Nephron progenitor cell (in vitro differentiated cells): ENCODE measurements at places on chromosomes 1 and 21.

DNA sequence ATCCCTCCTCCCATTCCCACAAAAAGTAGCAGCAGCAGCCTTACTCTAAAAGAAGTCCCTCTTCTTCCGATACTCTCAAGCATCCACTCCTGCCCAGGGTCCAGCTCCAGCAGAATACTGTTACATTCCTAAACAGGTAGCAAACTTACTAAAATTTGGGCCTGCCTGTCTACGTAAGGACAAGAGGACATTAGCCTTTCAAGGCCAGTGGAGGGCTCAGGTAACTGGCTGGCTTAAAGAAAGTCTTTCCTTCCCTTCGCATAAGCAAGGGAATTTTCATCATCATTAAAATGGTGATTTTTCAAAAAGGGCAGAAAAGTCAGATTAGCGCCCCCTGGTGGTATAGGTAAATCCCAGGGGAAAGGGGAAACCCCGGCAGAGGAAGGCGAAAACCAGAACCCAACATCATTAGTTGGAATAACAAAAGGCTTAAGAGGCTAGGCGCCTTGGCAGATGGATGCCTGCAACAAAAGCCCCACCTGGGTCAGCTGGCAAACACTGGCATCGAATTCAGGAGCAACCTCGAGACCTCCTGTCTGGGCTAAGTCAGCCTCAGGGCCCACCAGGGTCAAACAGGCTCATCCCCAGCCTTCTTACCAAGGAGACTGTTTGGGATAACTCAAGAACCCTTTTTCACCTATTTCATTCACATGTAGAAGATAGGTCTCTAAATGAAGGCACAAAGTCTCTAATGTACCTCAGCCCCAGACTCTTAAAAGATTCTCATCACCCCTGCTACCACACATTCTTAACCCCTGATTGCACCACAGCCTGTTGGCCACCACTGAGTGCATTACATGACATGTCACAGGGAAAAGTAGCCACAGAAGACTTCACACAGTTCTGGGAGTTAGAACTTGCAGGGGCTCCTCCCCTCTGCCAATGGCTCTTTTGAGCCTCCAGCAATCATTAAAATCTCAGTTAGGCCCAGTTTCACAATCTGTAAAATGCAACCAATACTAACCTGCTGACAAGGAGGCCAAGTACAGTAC lies 36.7 kb downstream of the ERI3 start:
- DNase-seq = peak; percentile 69

DNA sequence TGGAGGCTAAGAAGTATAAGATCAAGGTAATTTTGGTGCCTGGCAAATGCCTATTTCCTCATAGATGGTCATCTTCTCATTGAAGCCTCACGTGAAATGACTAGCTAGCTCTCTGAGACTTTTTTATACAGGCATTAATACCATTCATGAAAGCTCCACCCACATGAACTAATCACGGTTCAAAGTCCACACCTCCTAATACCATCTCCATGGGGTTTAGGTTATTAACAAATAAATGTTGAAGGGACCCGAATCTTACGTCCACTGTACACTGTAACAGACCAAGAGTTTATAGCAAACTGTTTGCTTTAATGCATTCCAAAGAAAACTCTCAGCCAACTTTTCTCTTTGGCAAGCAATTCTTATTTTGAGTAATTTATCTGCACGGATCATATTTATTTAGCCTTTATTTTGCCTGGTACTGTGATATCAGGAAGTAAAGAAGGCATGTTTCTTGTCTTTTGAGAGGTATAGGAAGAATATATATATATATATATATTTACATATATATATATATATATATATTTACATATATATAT lies 296.1 kb upstream of the LRRC7 start:
- no peak for DNase-seq

DNA sequence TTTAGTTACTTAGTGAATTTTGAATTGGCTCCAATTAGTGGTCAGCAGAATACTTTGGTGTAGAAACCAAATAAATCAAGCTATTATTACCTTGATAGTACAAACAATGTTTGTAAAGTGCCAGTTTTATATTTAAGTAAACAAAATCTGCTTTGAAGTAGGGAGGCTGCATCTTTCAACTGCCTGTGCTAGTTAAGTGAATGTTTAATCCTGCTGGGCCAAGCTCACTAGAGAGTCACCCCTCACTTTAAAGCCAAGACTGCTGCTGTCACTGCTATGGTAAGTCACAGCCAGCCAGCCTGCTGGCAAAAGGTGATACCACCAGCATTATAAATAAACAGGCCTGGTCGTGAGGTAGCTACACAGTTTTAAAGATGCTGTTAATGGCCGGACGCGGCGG lies 10.3 kb upstream of the CFAP126 start:
- DNase-seq = no peak

DNA sequence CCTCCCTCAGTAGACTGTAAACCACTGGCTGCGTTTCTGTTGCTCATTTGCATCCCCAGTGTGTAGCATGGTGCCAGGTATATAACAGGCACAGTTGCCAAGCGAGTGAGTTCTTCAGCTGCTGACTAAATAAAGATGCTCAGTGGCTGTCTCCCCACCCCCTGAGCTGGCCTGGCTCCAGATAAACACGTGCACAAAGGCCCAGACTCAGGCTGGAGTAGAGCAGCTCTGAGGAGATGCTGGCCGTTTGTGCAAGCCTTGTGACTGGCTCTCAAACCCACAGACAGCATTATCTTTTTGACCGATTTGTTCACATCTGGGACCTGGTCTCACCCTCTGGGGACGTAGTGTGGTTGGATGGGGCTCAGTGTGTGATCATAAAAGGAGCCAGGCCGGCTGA lies 7.1 kb downstream of the CHRNB2 start:
- DNase-seq = no peak

GRCh38 chr1:178060789-178061556 lies 32.9 kb upstream of the RASAL2 start:
- no peak for DNase-seq

GRCh38 chr1:9356021-9356420 lies 63.3 kb downstream of the SPSB1 start:
- DNase-seq = no peak

GRCh38 chr1:10075732-10076131 lies 43.0 kb downstream of the UBE4B start:
- DNase-seq = no peak

GRCh38 chr1:109890115-109890953 lies 20.3 kb upstream of the CSF1 start:
- no peak for DNase-seq

DNA sequence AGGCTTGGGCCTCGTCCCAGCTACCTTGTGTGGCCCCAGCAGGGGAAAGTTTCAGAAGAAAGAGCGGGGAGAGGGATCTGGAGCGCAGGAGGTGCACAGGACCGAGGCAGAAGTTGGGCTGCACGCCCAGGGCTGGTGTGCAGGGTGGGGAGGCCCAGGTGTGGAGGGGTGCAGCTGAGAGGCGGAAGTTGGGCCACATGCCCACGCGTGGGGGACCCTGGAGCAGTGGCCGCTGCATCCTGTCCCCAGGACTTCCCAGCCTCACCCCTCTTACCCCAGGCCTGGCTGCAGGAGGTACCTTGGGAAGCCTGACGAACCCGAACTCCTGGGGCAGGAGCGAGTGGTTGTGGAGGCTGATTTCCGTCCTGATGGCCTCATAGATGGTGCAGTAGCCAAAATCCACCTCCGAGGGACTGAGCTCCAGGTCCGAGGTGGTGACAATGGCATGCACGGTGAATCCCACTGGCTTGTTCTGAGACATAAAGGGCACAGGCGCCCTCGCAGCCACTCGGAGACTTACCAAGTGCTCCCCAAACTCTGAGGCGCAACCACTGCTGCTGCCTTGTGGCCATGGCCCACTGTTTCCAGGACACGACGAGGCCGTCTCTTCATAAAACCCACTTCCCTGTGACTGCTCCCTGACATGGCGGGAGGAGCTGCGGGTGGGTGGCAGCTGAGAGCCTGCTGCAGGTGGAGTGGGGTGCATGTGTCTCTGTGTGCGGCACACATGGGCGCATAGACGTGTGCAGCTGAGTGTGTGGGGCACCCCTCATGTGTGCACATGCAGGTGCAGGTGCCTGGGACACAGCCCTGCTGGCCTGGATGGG lies 20.4 kb upstream of the TMEM52 start:
- no peak for DNase-seq

DNA sequence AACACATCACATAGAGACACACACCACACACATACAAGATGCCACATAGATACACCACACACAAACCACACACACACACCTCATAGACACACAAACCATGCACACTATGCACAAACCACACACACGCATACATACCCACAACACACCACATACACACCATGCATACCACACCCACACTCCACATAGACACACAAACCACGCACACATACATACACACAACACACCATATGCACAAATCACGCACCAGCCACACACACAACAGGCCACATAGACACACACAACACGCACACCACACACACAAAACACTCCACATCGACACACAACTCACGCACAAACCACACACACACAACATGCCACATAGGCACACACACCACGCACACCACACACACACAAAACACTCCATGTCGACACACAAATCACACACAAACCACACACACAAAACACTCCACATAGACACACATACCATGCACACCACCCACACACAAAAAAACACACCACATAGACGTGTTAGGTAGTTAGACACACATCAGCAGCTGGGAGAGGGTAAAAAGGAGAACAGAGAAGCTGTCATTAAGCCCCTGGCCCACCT lies 49.5 kb upstream of the SLC19A1 start:
- no peak for DNase-seq

GRCh38 chr1:29744684-29745490 lies 508.6 kb downstream of the PTPRU start:
- no peak for DNase-seq

DNA sequence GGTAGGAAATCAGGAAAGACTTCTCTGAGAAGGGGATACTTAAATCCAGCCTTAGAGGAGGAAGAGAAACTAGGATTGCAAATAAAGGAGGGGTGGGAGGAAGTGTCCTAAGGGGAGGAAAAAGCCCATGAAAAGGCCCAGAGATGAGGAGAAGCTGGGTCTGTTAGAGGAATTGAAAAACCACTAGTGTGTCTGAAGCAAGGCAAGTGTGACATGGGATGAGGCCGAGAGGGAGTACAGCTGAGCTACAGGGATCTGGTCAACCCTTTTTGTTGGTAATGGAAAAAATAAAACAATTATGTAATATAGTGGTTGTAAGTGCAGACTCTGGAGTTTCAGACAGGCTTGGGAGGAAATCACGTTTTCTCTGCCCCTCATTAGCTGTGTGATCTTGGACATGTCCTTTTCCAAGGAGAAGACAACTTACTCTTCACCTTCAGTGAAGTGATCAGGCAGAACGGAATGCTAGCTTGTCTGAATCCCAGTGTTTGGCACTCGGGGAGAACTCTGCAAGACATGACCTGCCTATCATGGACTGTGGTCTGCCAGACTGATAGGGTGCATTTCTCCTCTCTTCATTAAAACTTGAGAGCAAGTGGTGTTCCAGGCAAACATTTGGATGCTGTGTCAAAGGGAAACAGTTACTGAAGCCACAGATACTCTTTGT lies 7.4 kb upstream of the S100A10 start:
- DNase-seq = no peak

- no peak for DNase-seq
Observed at GRCh38 chr1:226589008-226589733, 40.6 kb downstream of the STUM start.

DNA sequence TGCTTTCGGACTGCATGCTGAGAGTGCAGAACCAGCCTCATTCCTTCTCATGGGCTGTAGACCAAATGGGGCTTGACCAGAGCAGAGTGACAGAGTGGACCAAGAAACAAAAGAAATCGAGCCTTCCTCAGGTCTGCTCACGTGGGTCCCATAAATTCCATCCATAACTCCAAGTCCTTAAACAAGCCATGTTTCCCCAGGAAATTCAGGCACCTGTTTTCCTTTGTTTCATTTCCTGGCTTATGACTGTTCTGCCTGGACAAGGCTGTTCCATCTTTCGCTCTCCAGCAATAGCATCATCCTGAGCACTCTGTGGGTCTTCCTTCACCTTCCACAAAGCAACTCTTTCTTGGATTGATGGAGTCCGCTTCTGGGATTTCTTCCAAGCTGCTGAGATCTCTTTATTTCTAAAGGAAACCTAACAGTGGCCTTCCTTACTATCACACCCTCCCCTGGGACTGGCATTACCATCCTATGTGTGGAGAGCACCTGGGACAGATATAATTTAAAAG lies 63.9 kb downstream of the LAMC2 start:
- no peak for DNase-seq

GRCh38 chr1:230684146-230684545 lies 29.8 kb downstream of the AGT start:
- DNase-seq = no peak
